ENCODE measurements at places on chromosomes 12 and 14. TPM values are rescaled to one million over a fixed set of nuclear protein-coding genes. Genes with fewer than 3 reads are reported as not detected.

GRCh38 chr12:18591473-18591872 is 146.3 kb downstream of the PLCZ1 start:
- DNase-seq: no peak
- no peaks in the 10 kb centered on the region for H3K36me3 ChIP-seq
- no peak overlapping the region for H3K27ac ChIP-seq
- no peak overlapping the region for H3K4me3 ChIP-seq

Gene DACT1
- 15.1 TPM for total RNA-seq

Gene IQSEC3
- total RNA-seq: 0.10 TPM

DNA sequence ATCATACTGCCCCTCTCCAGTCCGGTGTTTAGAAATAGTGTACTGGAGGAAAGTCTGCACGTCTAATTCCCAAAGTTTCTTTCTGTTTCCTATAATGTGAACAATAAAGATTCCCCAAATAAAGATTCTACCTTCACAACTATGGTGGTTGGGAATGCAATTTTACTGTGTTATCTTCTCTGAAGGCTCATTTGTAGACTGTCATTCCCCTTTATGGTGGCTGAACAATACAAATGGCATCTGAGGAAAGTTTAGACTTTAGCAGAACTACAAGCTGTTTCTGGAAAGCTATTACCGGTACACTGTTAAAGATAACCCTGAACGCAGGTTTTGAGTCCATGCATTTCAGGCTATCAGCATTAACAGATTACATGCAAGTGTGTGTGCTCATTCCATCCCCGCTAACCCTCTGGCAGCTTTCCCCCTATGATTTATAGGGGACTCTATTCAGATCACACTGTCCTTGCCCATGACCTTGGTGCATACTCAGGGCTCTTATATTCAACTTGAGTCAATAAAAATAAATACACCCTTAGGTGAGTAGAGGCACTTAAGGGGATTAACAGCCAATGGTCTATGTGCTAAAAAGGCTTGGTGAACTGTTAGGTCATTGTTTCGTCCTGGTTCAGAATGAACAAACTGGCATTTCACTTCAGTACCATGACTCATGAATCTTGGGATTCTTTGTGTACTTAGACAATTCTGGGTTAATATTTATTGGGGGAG is 60.7 kb upstream of the PYGL start:
- no peak for DNase-seq
- H3K27ac ChIP-seq: no peak overlapping the region
- no peak overlapping the region for H3K4me3 ChIP-seq
- no peaks in the 10 kb centered on the region for H3K4me1 ChIP-seq

DNA sequence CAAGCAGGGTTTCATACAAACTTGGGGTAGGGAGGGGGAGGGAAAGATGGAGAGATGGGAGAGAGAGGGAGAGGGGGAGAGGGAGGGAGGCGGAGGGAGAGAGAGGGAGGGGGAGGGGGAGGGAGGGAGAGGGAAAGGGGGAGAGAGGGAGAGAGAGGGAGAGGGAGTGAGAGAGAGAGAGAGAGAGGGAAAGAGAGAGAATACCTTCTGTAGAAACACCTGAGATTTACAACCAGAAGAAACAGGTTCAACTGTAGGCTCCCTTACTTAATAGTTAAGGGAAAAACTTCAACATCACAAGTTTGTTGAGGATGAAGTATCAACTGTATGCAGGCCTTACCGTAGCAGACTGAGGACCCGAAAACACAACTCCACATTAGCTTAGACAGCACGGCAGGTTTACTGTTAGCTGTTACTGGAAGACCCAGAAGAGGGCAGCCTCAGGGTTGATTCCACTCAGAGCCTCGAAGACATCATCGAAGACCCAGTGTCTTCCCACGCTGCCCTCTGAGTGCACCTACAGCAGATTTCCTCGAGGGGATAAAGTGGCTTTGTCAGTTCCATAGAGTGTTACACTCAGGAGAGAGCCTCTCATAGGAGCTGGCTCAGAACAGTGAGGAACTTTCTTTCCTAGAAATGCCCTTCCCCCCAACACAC is 72.4 kb downstream of the NT5DC3 start:
- no peaks in the 10 kb centered on the region for H3K27me3 ChIP-seq
- H3K36me3 ChIP-seq: no peaks in the 10 kb centered on the region
- H3K4me1 ChIP-seq: no peaks in the 10 kb centered on the region
- no peak for DNase-seq

- H3K27ac ChIP-seq: no peak overlapping the region
- peaks cover 2% of the 10 kb centered on the region for H3K36me3 ChIP-seq
- H3K4me1 ChIP-seq: no peaks in the 10 kb centered on the region
- H3K27me3 ChIP-seq: peaks cover 5% of the 10 kb centered on the region
- no peak overlapping the region for H3K4me3 ChIP-seq
These were observed 184.8 kb downstream of the KTN1 start for GRCh38 chr14:55764784-55765183.

GRCh38 chr12:67357376-67358125 is 88.4 kb downstream of the CAND1 start:
- no peak overlapping the region for H3K4me3 ChIP-seq
- peaks cover 2% of the 10 kb centered on the region for H3K36me3 ChIP-seq
- no peak for DNase-seq
- H3K27ac ChIP-seq: no peak overlapping the region

DNA sequence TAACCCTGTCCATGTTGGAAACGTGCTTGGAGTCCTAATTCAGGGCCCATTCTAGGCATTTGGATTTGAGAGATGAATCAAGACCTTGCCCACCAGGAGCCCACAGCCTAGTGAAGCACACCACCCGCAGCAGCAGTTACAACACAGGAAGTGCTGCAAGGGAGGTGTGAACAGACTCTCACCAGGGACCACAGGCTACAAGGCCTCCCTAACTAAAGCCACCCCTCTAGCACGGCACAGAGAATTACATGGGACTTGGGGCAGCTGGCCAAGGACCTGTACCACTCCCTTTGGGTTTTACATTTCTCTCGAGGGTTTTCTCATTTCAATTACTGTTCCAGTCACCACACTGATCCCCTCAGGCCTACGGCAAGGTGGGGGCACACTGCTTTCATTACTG is 49.5 kb upstream of the FOXN3 start:
- peaks cover 56% of the 10 kb centered on the region for H3K4me1 ChIP-seq
- no peaks in the 10 kb centered on the region for H3K27me3 ChIP-seq

DNA sequence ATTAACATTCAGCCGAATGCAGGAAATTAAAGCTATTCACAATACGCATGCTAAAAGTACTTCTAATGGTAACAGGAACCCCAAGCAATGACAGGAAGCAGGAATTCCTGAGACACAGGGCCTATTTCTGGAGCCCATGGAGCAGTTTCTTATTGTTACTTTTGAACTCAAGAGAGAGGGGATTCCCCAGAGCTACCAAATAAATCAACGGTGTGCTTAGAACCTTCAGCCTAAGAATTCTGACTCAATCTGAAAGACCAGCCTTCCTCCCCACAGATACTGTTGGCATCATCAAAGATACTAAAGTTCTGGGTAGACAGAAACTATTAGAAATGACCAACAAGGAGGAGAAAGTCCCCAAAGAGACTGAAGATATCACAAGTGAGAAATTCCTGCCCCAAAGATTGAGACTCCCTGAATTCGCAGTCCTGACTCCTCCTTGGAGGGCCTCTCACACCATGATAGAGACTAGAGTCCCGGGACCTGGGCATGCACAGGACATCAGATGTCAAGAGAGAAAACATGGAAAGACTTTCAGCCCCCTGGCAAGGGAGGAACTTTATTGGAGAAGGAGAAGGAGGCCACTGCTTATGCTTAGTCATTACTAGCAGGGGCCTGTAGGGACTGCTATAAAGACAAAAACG is 32.7 kb downstream of the RTRAF start:
- no peak overlapping the region for H3K4me3 ChIP-seq
- peaks cover 50% of the 10 kb centered on the region for H3K4me1 ChIP-seq
- H3K36me3 ChIP-seq: no peaks in the 10 kb centered on the region
- H3K27me3 ChIP-seq: no peaks in the 10 kb centered on the region
- DNase-seq: peak; percentile 9

Gene ASB2
- total RNA-seq: 43.3 TPM

DNA sequence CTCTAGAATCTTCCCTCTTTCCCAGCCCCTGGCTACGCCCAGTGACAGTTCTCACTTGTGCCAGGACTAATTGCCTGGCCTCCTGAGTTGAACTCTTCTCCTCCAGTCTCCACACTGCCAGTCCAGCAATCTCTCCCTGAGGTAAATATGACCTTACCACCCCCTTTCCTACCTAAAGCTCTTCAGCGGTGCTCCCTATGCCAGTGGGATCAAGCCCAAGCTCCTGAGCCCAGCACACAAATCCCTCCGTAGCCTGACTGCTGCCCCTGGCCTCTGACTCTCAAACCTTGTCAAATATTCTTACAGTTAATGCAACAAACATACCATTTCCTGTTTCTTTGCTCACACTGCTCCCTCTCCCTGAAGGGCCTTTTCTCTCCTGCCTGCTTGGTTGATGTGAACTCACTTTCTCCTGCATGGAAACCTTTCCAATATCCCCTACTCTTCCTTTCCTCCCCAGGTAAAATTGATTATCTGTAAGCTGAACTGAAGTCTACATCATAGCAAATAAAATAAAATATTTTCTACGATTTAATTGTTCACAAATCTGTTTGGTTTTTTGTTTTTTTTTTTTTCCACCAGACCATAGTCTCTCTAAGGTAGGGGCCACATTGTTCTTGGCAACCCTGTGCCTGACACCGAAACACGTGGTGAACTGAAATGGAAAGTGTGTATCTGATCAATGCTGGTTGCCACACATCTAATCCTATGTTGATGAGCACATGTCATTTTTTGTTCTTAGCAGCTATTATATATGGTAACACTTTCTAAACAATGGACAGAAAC is 147.5 kb downstream of the SLC38A6 start:
- H3K4me1 ChIP-seq: no peaks in the 10 kb centered on the region
- H3K4me3 ChIP-seq: no peak overlapping the region
- no peaks in the 10 kb centered on the region for H3K36me3 ChIP-seq
- no peak for DNase-seq
- H3K27me3 ChIP-seq: peaks cover 27% of the 10 kb centered on the region
- H3K27ac ChIP-seq: no peak overlapping the region

Gene RD3L
- total RNA-seq: not detected

DNA sequence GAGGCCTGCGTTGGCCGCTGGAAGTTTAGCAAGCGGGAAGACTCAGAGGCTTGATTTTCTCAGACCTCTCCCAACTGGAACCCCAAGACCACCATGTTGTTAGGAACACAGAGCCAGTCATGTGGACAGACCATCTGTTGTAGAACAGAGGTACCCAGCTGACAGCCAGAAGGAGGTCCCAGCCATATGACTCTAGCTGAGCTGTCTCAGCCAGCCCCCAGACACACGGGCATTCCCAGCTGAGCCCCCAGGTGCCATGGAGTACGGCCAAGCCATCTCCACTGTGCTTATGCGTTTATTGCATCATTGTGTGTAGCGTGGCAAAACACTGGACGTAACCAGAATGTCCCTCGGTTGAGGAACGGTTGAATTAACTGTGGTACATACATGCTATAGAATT is 421.9 kb downstream of the TMEM132D start:
- no peaks in the 10 kb centered on the region for H3K27me3 ChIP-seq
- H3K4me1 ChIP-seq: no peaks in the 10 kb centered on the region
- H3K4me3 ChIP-seq: no peak overlapping the region
- H3K27ac ChIP-seq: no peak overlapping the region
- DNase-seq: no peak
- H3K36me3 ChIP-seq: no peaks in the 10 kb centered on the region

Gene SYNDIG1L
- not detected for total RNA-seq

DNA sequence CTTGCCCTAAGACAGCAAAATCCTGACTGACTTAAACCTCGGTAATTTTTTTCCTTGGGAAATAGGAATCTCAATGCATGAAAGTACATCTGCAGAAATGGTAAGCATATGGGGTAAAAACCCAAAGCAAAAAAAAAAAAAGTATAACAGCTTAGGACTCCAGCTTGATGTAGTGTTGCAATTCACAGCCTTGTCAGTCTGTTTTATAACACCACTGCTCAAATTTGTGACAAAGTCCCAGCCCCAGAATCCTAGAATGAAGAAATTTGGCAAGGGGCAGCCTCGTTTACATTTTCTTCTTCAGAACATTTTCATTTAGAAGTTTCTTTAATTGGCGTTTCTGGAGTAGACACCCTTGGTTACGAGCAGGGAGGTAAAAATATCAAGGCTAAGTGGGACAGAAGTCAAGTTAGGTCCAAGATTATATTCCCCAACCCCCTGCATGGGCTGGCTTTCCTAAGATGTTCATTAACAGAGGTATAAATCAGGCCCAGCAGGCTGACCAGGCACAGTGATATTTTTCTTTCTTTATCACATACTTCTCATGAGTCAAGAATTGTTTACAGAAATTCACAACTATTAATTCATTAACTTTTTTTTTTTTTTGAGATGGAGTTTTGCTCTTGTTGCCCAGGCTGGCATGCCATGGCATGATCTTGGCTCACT is 424.0 kb downstream of the RMST start:
- H3K4me3 ChIP-seq: no peak overlapping the region
- no peak for DNase-seq
- H3K27ac ChIP-seq: no peak overlapping the region
- H3K36me3 ChIP-seq: no peaks in the 10 kb centered on the region

DNA sequence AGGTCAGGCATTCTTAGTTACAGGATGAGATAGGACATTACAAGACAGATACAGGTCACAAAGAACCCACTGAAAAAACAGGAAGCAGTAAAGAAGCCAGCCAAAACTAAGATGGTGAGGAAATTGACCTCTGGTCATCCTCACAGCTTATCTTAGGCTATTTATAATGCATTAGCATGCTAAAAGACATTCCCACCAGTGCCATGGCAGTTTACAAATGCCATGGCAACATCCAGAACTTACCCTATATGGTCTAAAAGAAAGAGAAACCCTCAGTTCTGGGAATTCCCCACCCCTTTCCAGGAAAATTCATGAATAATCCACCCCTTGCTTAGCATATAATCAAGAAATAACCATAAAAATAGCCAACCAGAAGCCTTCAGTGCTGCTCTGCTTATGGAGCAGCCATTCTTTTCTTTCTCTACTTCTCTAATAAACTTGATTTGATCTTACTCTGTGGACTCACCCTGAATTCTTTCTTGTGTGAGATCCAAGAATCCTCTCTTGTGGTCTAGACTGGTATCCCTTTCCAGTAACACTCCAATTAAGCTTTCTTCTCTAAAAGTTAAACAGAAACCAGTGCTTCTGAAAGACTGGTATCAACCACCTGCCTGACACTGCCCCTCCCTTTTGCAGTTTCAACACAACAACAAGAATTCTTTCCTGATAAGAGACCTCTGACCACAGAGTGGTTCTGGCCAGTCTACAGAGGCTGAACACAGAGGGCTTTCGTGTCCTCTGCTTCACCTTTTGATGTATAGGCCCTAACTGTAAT is 86.9 kb downstream of the BCAT1 start:
- peaks cover 17% of the 10 kb centered on the region for H3K4me1 ChIP-seq
- no peak overlapping the region for H3K27ac ChIP-seq
- no peak for DNase-seq
- no peak overlapping the region for H3K4me3 ChIP-seq
- peaks cover 4% of the 10 kb centered on the region for H3K36me3 ChIP-seq
- H3K27me3 ChIP-seq: no peaks in the 10 kb centered on the region

Data from activated T-cell treated with anti-CD3 and anti-CD28 coated beads, Interleukin-2, amount 50 U/mL, for 72 hours (primary cell).